ENCODE measurements at places on chromosomes 2 and 18.

DNA sequence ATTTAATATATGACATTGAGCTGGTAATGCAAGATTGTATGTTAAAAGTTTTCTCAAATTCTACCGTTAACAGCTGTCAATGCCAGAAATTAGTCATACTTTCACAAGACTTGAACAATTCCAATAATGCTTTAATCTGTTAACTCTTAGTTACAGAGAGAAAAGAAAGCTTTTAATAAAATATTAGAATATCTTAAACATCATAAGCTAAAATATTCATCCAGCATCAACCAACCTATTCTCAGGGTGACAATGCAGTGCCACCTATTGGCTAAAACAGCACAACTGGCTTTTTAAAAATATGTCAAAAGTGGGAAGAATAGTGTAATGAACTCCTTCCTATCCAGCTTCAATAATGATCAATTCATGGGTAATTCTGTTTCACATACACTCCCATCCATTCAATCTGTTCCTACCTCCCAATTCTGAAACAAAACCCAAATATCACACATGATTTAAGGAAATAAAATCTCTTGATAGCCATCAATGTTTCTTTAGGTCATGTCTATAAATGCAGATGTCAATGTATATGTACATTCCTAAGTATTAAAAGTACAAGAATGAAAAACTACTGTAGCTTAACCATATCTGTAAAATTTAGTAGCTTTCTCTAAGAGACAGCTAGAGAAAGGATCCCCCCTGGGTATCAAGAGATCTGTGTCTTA is 79.8 kb upstream of the CCDC141 start:
- no peak for DNase-seq

GRCh38 chr2:96952976-96953610 is 33.3 kb downstream of the FAM178B start:
- DNase-seq = no peak

GRCh38 chr2:2886922-2887321 is 490.7 kb downstream of the EIPR1 start:
- DNase-seq = no peak

DNA sequence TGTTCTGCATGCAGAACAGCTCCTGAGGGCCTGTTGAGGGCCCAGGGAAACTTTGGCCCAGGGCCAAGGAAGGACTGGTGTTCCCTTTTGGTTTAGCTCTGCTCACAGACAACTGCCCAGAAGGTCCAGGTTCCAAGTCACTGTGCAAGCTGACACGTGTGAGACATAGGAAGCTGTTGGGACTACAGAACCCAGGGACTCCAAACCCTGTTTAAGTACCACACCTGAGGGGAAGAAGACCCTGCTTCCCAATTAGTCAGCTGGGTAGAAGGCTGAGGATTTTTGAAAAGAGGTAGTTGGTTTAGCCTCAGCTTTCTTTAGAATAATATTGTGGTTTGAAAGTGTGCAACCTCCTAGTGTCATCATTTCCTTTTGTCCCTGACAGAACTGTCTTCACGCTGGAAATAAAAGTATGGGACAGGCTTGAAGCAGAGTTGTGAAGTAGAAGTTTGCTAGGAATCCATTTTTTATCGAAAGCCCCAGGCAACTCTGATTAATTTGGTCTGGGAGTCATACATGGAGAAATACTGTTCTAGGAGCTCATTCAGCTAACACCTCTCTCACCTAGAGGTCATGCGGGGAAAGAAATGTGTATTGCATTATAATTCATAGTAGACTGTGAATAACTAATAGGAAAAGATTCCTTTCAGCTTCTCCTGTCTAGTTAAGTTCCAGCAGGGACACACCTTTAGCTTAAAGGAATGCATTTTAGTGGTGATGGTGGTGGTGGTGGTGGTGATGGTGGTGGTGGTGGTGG is 19.9 kb upstream of the IL1RL1 start:
- DNase-seq = no peak

- DNase-seq = no peak
These were observed 63.7 kb downstream of the FARSB start for GRCh38 chr2:222592176-222592575.

DNA sequence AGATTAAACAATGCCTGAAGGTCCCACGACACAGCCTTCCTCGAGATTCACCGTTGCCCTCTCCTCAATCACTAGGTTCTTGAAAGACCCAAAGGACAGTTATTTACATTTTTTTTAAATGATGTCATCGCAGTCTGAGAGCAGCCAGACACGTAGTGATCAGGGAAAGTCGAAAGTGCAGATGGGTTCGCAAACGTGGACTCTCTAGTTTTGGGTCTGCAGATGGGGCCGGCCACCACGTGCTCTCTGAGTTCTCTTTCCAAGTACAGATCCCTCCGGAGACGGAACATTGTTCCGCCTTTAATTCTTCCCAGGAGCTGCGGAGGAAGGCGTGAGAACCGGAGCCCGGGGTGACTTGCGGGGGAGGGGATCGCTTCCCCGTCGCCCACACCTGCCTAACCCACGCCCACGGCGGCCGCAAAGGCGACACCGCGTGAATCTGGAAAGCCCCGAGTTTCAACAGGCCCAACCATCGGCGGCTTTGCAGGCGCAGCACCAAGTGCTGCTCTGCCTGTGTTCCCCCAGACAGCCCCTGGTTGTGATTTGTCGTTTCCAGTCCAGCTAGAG is 54.3 kb downstream of the PKDCC start:
- no peak for DNase-seq

- no peak for DNase-seq
These were observed 155.9 kb downstream of the LAMA3 start for GRCh38 chr18:23844991-23845680.

GRCh38 chr2:178666458-178666857 is 140.8 kb downstream of the TTN start:
- no peak for DNase-seq

DNA sequence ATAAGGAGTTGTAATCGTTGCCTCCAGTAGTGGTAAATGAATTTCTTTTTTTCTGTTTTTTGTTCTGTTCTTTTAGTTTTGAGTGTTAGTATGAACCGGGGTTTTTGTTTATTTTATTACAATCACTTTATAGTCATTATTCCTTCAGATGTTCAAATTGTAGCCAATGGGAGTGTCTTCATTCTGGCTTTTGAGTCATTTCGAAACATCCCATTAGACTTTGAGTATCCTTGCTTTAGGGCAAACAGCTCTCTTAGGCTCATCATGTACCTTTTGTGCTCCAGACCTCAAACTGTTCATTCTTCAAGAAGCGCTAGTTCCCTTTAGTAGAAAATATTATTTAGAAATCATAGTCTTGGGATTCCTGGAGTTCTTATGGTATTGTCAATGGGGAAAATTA is 54.2 kb upstream of the PAX3 start:
- no peak for DNase-seq

- DNase-seq = no peak
These were observed 10.1 kb upstream of the STK17B start for GRCh38 chr2:196181484-196181883.

GRCh38 chr2:134119713-134120405 is 134.0 kb upstream of the MGAT5 start:
- peak; percentile 48 for DNase-seq

DNA sequence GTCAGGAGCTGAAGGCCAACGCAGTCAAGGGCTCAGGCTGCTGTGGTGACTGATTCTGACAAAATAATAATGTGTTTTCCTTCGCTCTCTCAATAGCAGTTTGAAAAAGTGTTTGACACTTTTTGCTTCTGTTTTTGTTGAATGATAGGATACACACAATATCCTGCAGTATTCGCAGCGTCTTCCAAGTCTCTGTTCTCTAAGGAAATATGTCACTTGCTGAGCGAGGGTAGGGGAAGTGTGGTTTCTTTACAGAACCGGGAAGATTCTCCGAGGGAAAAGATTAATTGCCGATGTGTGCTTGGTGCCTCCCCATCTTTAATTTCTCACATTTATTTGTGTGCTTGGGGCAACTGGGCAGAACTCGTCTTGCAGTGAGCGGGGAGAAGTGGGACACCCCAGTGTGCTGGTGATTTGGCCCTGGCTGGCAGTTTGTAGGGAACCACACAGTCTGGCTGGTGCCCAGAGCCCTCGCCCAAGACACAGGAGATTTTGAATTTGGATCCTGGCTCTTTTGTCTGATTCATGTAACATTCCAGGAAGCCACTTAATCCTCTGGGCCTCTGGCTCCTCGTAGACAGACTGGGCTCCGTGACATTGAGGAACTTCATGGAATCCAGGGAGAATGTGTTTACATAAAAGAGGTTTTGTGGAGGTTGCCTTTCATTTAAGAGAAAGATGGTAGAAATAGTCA is 169.4 kb downstream of the LDLRAD4 start:
- no peak for DNase-seq

GRCh38 chr2:150955231-150955630 is 306.4 kb downstream of the RBM43 start:
- DNase-seq = no peak

- no peak for DNase-seq
These were observed 130.7 kb upstream of the FSIP2 start for GRCh38 chr2:185607945-185608344.

GRCh38 chr2:63078852-63079606 is 28.4 kb downstream of the OTX1 start:
- DNase-seq = no peak

GRCh38 chr2:232477751-232478510 is 9.7 kb downstream of the ECEL1 start:
- no peak for DNase-seq

- DNase-seq = no peak
These were observed 33.3 kb downstream of the UXS1 start for GRCh38 chr2:106160786-106161261.

DNA sequence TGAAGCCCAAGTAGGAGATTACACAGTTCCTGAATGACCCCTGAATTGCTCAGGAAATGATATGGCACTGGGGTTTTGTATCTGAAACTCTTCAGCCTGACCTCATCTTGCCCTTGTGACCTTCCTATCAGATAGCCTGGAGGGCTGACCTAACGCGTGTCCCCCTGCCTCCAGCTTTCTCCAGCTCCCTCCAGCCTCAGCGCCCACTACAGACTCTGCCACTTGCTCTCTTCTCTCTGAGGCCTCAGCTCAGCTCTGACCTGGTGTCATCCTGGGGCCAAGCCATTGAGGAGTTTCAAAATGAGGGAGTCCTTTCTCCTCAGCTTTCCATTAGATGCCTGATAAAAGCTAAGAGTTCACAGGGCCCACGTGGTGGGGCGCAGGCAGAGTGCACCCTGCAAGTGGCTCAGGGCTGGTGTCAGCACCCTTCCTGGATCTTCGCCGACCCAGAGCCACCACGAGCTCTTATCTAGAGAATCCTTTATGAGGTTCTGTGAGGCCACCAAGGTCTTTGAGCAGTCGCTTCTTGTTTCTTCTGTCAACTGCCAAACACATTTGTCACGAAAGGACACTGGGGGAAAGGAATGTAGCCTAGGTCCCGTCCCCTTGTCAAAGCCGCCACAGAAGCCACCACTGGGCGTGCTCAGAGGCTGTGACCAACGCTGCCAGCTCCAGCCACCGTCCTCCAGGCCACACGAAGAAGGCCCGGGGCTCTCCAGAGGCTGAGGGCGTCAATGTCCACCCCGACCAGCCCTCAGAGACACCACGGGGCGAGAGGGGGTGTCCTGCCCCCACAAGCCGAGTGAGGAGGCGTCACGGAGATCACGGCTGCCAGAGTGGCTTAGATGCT is 131.3 kb upstream of the GPC1 start:
- peak; percentile 9 for DNase-seq

DNA sequence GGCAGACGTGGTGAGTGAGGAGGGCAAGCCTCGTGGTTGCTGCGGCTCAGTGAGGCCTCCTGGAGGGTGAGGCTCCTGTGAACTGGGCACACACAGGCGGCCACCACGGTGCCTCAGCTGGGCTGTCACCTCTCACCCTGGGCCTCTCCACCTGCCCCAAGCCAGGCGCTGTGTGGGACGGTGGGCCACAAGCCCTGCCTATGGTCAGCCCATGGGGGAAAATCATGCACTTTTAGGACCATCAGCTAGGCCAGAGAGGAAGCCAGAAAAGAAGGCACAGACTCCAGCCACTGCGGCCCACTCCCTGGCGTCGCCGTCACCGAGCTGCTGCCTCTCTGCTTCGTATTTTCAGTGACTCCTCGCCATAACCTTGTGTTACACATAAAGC is 28.5 kb upstream of the HS6ST1 start:
- DNase-seq = no peak

GRCh38 chr2:172513935-172514586 is 41.8 kb upstream of the PDK1 start:
- no peak for DNase-seq

GRCh38 chr2:189702071-189702470 is 27.6 kb downstream of the ANKAR start:
- DNase-seq = no peak

- DNase-seq = no peak
These were observed 62.5 kb downstream of the PHLPP1 start for GRCh38 chr18:62777814-62778213.

GRCh38 chr2:189544318-189545042 is 36.1 kb downstream of the SLC40A1 start:
- no peak for DNase-seq

GRCh38 chr18:48902023-48902855 is 48.5 kb downstream of the SMAD7 start:
- DNase-seq = peak; percentile 77

DNA sequence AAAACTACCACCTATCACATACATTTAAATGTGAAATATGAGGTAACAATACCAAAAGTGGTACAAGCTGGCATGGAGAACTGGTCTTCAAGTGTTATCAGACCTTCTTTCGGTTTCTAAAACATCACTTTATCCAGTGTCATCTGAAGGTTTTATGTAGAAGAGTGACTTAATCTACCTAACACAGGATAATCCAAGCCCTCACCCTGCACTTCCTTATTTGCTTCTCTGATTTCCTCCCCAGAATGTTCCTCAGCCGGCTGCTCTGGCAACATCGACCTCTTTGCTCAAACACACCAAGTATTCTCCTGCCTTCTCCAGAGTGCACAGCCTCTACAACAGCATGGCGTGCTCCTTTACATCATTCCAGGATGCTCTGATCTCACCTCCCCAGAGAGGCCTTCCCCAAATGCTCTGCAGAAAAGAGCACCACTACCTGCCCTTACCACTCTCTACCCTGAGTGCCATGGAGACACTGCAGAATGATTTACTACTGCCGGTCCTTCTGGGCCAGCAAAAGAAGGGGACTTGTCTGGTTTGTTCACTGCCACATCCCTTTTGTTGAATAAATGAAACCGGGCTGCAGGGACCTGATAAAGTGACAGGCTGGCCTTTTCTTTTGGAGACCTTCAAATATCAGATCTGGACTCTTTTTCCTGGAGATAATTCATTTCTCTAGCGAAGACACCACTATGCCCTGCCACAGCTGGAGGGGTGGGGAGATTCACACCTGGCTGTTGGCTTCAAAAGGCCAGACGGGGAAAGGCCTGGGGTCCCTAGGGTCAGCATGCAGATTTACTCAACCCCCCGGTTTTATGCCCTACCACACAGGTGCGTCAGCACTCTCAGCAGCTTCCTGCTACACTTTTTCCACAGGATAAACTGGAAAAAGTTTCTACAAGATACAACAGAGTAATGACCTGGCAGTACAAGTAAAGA is 42.0 kb downstream of the TTR start:
- DNase-seq = no peak

GRCh38 chr2:237497009-237497837 is 10.2 kb downstream of the MLPH start:
- DNase-seq = no peak

Measured in omental fat pad (tissue), 4 donors.